Bone marrow (tissue), 2 donors: ENCODE measurements at places on chromosomes 4 and X.

DNA sequence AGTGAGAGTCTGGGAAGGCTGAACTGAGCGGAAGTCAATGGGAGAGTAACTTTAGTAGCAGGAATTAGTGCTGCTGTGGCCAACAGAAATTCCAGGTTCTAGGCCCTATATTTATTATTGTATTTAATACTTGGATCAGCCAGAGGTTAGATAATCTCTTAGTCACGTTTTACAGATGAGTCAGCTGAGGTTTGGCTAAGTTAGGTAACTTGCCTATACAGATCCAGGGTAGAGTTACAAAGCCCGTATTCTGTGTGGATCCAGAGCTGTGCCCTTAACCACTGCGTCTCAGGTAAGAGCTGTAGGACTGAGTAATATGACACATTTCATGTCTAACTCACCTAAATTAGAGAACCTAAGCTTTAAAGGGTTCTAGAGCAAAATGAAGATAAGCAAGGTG is 20.5 kb downstream of the PSMD10 start:
- DNase-seq: no peak

DNA sequence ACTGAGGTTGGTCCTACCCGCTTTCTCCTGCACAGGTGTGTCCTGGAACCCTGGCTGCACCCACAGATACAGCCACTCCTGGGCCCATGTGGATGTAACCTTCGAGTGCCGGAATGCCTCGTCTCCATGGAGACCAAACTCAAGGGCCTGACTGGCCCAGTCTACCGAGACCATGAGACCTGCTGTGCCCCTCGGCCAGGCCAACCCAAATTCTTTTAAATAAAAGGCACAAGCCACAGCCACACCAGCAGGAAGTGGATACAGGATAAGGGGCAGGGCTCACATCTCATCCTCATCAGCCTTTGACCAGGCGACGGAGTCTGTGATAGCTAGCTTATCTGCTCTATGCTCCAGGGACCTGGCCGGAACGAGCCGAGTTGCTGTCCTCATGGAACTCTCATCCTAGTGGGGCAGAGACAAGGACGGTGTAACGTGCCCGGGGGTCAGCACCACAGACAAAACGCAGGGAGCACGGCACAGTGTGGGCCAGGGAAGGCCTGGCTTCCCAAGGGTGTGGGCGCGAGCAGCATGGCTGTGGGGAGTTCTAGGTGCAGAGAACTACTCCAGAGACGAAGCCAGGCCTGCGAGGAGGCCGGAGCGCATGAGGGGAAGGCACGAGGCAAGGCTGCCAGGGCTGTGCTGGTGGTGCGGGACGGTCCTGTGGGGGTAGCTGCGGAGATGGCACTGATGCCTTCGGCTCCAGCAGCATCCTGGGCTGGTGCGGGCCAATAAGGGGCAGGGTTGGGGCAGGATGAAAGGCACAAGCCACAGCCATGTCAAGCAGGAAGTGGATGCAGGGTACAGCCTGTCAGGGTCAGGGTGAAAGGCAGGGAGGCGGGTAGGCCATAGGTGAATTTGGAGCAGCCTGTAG is 22.7 kb downstream of the NOP14 start:
- DNase-seq: no peak

DNA sequence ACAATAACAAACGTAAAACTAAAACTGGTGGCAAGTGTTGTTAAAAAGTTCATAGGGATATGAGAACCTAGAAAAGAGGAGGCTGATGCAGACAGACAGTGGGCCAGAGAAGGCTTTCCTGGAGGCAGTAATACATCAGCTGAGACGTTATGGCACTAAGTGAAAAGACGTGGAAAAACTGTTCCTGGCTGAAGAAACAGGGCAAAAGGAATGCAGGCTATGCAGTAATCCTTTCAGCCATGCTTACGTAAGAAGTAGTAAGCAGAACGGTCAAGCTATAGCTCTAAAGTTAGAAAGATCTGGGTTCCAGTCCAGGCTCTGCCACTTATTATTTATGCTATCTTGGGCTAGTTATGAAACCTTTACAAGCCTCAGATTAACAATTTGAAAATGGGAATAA is 6.4 kb downstream of the LAMTOR3 start:
- DNase-seq: no peak

GRCh38 chr4:2624782-2625530 is 88.5 kb downstream of the FAM193A start:
- no peak for DNase-seq

DNA sequence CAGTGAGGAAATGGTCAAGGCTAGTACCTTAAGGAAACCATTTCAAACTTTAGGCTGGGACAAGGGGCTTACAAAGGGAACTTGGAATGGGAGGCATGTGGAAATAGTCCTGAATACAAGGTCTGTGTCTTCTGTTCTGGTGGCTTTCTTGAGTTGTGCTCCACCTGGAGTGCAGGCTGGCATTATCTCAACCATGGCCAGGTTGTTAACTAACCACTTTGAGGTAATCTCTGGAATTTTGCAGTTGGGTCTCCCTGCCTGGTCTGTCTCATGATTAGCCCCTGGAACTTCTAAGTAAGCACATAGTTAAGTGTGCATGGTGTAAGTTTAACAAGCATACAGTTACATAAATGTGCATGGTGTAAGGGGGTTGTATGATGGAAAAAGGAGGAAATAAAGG is 77.5 kb downstream of the PCDH18 start:
- DNase-seq: no peak

- peak; percentile 30 for DNase-seq
Observed at GRCh38 chrX:101595739-101596419, 21.9 kb downstream of the ARMCX6 start.

- DNase-seq: no peak
Observed at GRCh38 chr4:65559270-65559669, 111.0 kb downstream of the EPHA5 start.

DNA sequence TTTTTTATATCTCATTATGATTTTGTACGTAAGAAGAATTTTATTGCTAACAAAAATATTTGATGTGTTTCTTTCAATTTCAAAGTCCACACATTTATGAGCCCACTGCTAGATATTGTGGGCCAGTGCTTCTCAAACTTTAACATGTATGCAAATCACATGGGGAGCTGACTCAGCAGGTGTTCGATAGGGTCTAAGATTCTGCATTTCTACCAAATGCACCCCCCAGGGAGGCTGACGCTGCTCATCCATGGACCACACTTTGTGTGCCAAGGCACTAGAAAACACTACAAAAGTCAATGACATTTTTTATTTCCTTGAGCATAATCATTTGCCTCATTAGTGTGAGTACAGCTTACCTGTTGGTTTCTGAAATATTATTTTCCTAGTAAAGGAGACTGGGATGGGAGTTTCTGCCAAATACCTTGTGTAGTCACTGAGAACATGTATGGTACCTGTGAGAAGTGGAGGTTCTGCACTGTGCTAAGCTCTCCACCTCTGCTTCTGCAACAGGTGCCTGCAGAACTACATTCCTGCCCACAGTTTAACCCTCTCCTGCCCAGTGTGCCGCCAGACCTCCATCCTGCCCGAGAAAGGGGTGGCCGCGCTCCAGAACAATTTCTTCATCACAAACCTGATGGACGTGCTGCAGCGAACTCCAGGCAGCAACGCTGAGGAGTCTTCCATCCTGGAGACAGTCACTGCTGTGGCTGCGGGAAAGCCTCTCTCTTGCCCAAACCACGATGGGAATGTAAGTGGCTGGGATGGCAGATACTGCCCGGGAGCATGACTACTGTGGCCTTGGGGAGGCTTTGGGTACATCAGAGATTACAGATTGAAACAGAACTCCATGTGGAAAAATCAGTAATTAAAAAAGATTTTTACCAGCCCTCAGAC is 68.9 kb upstream of the MND1 start:
- no peak for DNase-seq

GRCh38 chr4:5276475-5277075 is 225.3 kb downstream of the STK32B start:
- DNase-seq: no peak

DNA sequence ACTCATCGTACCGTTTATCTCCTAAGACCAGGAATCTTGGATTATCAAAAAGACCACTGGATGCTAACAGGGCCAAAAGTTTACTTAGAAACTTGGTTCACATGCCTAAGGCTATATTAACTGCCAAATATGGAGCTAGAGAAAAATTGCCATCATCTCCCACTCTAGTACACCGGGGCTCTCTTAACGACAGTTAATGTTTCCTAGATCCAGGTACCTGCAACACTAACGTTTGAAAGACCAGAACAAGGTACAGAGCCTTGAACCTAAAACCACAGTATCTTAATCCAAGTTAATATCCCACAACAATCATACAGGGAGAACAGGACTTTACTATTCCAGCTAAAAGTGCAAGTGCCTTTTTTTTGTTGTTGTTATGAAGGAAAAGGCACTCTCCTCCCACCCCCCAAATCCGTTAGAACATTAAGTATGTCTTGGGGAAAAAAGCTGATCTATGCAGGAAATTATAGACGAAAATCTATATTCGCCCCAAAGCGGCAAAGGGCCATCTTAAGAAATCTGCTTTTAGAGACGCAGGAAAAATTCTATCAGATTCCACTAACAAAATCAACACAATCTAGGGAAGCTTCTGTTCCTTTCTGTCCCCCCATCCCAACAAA is 1.3 kb downstream of the G3BP2 start:
- no peak for DNase-seq

DNA sequence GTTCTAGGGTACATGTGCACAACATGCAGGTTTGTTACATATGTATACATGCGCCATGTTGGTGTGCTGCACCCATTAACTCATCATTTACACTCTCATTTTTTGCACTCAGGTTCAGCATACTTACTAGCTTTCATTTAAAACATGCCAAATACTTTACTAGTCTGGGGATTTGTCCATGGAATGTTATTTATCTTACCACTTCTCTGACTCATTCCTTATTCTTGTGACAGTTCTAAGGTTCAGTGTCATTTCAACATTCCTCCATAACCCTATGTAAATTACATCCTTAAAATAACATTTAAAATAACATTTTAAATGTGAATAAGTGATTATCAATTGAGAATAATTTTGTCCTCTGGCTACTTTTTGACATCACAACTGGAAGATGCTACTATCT is 19.5 kb upstream of the SYTL5 start:
- no peak for DNase-seq

- DNase-seq: no peak
Observed at GRCh38 chrX:69127466-69127865, 37.8 kb downstream of the PJA1 start.
